Kidney glomerular epithelial cell (primary cell): ENCODE measurements at places on chromosomes 7 and 10.

DNA sequence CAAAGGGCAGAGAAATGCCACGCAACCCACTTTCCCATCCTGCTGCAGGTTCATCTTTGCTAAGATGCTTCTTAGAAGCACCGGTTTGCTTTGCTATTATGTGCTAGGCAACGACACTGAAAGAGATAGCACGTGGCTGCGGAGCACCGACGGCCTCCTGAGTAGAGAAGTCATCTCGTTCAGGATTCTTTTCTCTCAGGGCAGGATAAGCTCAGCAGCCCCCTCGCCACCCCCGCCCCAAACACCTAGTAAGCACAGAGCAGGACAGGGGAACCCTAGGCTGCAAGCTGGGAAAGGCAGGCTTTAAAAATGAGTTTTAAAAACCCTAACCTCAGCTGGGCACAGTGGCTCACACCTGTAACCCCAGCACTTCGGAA is 15.0 kb downstream of the ASB13 start:
- no peak for DNase-seq

DNA sequence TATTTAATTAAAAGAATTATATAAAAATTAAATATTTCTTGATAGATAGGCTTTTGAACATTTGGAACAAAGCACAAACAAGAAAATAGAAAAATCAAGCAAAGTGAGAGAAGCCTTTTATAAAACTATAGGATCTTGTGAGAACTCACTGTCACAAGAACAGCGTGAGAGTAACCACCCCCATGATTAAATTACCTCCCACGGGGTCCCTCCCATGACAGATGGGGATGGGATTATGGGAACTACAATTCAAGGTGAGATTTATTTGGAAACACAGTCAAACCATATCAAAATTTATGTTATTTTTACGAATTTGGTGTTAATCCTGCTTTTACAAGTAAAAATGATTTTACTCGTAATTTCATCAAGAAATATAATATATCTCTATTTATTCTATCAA is 1136.1 kb upstream of the POT1 start:
- DNase-seq = no peak

DNA sequence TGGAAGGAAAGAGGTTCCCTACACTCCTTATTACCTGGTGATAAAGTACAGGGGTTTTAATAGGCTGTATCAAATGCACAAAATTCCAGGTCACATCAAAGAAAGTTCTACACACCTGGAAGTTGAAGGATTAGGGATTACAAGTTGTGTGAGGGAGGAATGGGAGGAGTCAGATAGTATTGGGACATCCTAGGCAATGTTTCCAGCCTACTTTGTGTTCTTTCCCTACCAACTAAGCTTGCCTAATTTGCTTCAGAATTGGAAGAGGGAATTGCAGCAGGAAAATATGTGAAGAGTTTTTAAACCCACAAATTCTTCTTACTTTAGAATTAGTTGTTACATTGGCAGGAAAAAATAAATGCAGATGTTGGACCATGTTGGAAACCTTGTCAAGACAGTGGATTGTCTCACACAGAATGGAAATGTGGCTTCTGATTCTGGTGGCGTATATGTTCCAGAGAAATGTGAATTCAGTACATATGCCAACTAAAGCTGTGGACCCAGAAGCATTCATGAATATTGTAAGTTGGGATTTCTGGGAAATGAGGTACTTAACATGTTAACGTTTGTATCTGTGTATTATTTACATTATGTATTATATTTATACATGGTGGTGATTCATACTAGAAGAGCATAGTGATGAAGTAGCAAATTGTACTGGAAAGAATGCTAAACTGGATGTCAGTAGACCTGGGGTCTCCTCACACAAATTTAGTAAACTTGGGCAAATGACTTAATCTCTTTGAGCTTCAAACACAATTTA is at the start of gene LIPM:
Gene LIPM (plus strand): TSS at position 208 of the 763 bp plus-strand sequence. CDS start 167 bp downstream, at position 375.
- DNase-seq = no peak

- DNase-seq = no peak
Measured at GRCh38 chr10:31749981-31750840, 178.4 kb downstream of the ARHGAP12 start.

DNA sequence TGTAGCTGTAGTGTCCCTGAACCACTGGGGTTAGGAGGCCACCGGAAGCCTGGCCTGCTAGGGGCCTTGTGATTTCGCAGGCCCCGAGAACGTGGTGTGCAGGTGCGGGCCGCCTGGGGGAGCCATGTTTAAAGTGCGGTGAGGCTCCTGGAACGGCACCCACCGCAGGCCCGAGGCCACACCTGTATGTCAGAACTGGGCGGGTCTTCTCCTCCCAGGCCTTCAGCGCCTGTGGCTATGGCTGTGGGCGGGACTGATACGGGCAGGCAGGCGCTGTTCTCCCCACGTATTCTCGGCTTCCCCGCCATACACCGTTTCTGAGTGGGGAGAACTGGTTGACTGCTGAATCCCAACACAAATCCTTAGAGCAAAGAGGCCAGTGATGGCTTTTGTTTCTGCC is 74.8 kb downstream of the DNAJB6 start:
- DNase-seq = no peak

DNA sequence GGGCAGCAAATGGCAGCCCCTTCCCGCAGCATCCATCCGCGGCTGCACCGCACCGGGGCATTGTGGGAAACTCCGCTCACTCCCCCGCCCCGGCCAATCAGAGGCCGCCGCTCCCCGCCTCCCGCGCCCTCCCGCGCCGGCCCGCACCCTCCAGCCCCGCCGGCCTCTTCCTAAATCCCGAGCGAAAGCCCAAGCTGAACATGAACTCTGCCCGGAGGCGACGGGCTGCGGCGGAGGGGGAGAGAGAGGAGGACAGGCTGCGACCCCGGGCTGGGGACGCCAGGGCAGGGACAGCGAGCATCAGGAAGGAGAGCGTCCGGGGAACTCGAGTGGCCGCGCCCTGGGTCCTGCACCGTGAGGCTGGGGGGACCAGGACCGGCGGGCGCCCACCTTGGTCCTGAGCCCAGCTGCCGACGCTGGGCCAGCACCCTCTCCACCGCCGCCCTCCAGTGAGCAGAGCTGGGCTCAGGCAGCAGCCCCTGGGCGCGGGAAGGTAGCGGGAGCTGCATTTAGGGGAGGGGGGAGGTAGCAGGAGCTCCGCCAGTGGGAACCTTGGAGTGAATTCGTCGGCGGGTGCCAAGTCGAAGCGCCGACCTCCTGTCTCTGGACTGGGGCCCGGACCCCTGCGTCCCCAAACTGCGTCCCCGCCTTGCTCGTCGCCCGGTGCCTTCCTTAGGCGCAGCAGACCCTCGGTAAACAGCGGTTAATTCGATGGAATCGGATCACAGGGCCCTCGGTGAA is at the start of gene DGKI:
Gene DGKI (minus strand): TSS at position 148 of the 741 bp plus-strand sequence.
- no peak for DNase-seq
